ENCODE measurements at places on chromosomes 1 and 21.

DNA sequence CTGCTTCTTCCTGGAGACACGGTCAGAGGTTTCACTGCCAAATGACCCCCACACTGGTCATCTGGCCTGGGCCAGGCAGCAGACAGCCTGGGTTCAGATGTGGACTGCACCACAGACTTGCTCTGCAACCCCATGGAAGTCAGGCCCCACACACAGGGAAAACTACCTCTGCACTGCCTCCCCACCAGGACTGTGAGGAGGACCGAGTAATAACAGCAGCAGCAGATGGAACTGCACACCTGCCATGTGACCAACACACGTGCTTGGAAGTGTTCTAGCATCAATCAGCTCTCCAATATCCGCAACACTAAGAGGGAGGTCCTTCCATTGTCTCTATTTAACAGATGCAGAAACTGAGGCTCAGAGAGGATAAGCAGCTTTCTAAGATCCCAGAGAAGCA, 51.4 kb downstream of the SLC9A1 start:
- no peak for DNase-seq

GRCh38 chr1:147169840-147170674, 2.2 kb downstream of the PRKAB2 start:
- no peak for DNase-seq

DNA sequence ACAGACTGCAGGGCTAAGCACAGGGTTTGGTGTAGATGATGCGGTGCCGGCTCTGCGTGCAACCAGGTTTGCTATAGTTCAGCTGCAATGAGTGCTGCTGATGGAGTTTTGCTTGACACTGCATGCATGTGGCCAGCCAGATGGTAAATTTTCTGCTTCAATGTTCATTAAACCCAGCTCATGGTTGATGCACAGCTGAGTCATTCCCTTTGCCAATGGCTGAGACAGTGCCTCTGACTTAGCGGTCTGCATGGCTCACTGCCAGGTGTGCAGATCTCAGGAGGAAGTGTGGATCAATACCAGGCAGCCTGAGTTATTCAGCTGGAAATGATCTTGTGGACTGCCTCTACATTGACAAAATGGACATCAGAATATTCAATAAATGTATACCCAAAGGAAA, 172.7 kb upstream of the ZP4 start:
- no peak for DNase-seq

- no peak for DNase-seq
These were observed 123.7 kb downstream of the TOMM20 start for GRCh38 chr1:235004840-235005391.

GRCh38 chr1:21855257-21856096, 43.4 kb downstream of the LDLRAD2 start:
- DNase-seq = no peak

Measured in activated T-helper 1 cell treated with anti-CD3 and anti-CD28 coated beads, Interleukin-2, amount 50 U/mL, for 16 hours (primary cell).